ENCODE measurements at places on chromosomes 11 and 22.

DNA sequence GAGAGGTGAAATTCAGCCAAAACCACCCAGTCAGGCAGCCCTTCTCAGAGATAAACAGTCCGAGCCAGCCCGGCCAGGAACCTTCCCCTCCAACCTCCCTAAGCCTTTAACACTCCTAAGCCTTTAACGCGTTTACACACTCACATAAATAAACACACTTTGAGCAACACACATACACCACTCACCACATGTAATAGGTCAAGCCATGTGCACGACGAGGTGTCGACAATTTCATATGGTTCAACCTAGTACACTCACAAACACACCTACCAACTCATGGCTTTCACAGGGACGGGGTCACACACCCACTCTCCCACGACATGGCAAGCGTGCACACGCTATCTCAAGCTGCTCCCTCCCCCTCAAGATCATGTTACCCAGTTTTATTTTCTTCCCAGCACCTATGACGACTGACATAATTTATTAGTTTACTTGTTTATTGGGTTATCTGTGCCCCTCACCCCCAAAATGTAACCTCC, 15.5 kb downstream of the SLC43A1 start:
- DNase-seq, result no peak

- no peak for DNase-seq
These were observed 56.1 kb upstream of the NARS2 start for GRCh38 chr11:78630561-78631303.

- DNase-seq, result no peak
These were observed 34.2 kb upstream of the SYT13 start for GRCh38 chr11:45320371-45320770.

- DNase-seq, result no peak
These were observed 5.1 kb upstream of the PHLDB1 start for GRCh38 chr11:118602331-118602730.

DNA sequence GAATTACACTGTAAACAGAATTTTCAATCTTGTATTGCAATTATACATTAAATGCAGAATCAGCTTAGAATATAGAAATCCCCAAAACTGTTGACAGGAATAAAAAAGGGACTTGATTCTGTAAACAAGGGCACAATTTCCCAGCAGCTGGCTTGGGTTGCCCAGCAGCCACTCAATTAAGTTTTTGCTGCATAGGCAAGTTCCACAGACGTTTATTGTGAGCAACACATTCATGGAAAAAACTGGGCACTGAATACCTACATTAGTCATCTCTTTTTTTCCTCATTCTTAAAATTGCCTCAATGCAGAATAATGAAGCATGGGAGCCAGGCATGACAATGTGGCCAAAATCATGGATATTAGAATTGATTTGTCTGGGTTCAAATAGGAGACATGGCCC, 421.8 kb upstream of the ANO5 start:
- DNase-seq, result no peak

DNA sequence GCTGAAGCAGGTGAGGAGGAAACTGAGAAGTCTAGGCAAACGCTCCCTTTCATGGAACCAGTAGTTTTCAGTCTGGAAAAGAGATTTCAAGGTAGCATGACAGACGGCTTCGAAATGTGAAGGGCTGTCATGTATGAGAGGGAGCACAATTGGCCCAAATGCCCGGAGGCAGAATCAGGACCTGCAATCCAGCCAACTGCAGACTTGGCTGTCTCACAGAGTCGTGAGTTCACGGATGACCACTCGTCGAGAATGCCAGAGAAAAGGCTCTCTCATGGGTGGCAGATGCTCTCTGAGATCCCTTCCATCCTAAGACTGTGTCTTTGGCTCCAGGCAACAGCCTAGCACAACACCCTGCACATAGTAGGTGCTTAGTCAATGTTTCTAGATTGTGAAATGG, 134.8 kb downstream of the DSCAML1 start:
- DNase-seq, result no peak

Measured in HuH-7 (cell line).